NCI-H345 (cell line): ENCODE measurements at places on chromosomes 1 and 21.

DNA sequence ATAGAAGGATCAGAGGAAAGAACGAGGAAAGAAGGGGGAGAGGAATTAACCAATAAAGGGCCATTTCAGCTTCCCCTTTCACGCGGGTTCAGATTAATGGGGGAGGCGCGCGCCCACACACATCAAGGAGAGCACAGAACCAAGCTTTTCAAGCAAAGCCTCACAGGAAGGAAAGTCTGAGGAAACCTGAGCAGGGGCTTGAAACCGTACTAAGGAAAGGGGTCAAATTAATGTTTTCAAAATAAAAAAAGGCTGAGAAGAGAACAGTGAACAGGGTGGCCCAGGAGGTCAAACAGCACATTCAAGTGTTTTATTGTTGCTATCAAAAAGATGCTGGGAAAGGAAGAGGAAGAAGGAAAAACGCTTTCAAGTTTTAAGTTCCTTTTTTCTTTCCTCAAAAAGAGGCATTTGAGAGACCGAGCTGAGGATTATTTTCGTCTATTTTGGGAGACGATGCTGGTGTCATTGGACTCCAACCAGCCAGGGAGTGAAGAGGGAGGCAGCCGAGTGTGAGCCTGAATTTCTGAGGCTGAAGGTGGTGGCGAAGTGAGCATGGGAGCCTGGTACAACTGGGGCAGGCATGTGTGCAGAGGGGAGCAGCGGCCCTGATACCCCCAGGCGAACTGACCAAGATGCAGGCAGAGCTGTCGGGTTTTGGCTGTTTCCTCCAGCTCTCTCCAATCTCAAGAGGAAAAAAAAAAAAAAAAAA is 88.4 kb downstream of the PROX1 start:
- DNase-seq: no peak

- DNase-seq: no peak
Observed at GRCh38 chr1:97144527-97144926, 422.9 kb downstream of the PTBP2 start.

GRCh38 chr1:13814131-13814530 is 114.1 kb downstream of the PRDM2 start:
- no peak for DNase-seq

DNA sequence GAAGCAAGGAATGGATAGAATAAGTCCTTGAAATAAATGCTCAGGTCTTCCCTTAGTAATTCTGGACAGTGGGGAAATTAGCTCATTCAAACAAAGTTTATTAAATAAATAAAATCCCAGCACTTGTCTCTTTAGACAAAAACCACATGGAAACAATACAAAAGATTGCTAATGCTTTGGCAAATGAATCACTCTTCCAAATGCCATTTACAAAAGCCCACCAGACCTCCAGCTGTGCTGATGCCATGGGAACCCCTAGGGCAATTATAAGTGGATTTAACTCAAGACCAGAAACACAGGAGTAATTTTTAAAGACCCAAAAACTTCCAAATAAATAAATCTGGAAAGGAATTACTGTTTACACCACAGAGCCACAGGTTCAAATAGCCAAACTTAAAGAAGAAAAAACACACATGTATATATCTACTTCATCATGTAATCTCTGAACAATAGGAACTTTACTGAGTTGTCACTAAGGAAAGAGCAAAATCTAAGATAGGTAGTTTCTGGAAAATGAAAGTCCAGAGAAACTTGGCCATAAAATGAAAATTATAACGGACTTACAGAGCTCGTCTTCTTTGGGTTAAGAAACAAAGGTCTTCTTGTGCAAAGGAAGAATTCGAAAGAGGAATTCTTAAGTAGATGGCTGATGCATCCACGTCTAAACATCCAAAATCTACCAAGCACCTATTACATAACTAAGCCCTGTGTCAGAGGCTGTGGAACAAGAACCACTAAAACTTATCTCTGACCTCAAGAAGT is 399.4 kb downstream of the SMYD3 start:
- DNase-seq: no peak

DNA sequence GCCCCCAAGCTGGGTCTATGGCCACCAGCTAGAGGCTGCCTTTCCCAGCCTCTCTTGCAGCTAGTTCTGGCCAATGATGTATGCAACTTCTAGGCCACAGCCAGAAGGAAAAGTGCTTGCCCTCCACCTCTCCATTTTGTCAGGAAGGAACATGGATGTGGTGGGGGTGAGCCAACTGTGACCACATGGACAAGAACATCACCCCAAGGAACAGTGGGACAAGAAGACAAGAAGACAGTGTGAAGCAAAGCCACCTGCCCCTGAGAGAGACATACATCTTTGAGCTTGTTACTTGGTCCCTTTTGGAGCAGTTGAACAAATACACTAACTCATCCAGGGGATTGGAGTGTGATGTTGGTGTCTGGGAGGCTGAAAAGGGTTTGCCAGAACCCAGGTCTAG is 105.8 kb upstream of the EDN2 start:
- no peak for DNase-seq

DNA sequence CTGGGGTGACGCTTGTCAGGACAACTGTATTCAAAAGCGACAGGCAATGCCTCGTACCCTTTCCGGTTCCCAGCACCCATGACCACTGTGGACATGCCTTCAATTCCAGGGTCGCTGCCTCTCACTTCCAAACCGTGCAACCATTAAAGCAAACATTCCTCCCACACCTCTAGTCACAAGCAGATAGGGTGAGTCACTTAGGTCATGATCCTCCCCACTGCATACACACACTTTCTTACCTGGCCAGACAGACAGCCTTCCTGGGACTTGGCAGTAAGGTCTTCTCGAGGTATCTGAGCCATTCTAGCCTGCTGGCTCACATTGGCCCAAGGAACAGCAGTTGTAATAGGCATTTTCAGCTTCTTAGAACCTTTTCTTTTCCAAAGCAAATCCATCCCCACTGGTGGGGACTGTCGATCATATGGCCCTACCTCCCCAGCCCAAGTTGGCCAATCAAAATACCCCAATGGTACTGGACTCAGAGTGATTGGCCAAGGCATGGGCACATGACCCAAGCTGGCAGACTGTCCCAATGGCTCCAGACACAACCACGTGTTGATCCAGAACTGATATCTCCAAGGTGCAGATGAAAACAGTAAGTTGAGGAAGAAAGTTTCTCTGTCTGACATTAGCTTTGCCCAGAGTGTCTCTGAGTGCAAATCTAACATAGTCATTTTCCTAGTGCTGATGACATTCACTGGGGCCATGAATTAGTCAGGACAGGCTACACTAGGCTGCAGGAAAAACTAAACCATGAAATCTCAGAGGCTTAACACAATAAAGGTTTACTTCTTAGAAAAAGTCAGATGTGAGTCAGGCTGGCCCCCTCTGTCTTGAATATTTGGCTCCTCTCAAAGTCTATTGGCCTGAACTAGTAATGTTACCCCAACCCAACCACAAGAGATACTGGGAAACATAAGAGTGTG is 113.8 kb downstream of the RRAGC start:
- no peak for DNase-seq

DNA sequence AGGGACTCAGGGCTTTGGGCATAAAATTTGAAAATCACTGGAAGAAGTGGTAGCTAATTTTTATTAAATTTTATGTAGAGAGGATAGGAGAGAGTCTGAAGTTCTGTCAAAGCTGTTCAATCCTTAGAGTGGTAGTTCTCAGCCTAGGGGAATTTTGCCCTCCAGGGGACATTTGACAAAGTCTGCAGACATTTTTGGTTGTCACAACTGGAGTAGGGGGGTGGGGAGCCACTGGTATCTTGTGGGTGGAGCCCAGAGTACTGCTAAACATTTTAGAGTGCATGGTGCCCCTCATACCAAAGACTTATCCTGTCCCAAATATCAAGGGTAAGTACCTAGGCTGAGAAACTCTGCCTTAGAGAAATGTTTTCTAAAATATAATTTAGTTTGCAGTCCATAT is 30.2 kb downstream of the RASAL2 start:
- DNase-seq: no peak

GRCh38 chr1:185972096-185972850 is 238.1 kb downstream of the HMCN1 start:
- DNase-seq: no peak

DNA sequence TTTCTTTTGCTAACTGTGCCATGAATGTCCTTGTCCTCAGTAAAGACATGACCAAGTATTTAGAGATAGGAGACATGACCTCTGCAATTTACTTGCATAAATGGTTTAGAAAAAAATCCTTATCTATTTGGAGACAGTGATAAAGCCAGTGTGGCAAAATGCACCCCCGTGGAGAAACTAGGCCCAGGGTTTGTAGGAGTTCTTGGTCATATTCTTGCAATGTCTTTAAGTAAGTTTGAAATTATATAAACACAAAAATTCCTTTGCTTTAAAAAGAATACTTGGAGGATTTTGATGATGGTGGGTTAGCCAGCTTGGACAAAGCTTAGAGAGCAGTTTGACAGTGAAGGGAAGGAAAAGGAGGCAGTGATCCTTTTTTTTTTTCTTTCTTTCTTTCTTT is 101.9 kb upstream of the SLC45A1 start:
- no peak for DNase-seq

- no peak for DNase-seq
Observed at GRCh38 chr1:206470692-206471414, 577 bp downstream of the IKBKE start.

- DNase-seq: peak; percentile 79
Observed at GRCh38 chr1:6438047-6438525, 13.5 kb downstream of the ESPN start.

GRCh38 chr1:118661769-118662320 is 326.3 kb downstream of the TBX15 start:
- DNase-seq: no peak

- peak; percentile 88 for DNase-seq
Observed at GRCh38 chr1:150876119-150876454, 312 bp downstream of the ARNT start.

GRCh38 chr21:36773117-36773516 is 74.2 kb downstream of the SIM2 start:
- DNase-seq: no peak

DNA sequence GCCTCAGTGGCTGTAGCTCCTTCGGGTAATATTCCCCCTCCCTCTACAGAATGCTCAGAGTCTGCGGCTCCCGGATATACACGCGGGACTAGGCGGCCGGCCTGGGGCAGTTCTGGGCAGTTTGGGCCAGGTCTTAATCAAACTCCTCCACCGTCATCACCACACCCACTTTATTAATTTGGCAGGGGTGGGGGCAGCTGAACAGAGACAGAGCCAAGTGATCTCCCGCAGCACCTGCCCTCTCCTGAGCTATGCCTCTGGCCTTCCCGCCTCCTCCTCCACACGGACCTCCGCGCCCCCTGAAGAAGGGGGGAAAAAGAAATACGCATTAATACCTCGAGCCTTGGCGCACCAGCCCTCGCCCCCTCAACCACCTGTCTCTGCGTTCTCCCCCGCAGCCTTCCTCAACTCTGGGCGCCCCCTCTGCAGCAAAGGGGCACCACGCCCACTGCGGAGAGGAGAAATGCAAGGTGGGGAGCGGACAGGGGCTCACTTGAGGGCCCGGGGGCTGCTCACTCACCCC is 42.6 kb downstream of the CD34 start:
- no peak for DNase-seq

GRCh38 chr21:32253215-32253641 is 25.6 kb downstream of the MIS18A start:
- DNase-seq: no peak

DNA sequence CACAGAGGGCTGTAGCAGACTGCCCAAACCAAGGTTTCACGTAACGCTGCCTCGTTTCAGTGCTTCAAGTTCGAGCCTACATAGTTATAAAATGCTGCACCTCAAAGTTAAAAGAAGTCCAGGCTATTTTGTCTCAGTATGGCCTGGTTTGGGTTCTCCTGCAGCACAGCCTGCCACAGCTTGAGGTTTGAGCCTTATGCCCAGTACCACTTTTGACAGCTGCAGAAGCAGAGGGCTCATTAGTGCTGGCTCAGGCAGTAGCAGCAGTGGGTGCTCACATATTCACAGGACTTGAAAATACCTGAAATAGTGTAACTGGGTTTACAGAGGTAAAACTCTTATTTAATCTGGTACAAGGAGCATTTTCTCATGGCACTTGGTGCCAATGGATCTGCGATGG is 15.3 kb downstream of the SPATA46 start:
- no peak for DNase-seq

- DNase-seq: no peak
Observed at GRCh38 chr1:177045151-177045550, 119.4 kb downstream of the ASTN1 start.

GRCh38 chr1:219773775-219774174 is 154.6 kb downstream of the SLC30A10 start:
- DNase-seq: no peak

DNA sequence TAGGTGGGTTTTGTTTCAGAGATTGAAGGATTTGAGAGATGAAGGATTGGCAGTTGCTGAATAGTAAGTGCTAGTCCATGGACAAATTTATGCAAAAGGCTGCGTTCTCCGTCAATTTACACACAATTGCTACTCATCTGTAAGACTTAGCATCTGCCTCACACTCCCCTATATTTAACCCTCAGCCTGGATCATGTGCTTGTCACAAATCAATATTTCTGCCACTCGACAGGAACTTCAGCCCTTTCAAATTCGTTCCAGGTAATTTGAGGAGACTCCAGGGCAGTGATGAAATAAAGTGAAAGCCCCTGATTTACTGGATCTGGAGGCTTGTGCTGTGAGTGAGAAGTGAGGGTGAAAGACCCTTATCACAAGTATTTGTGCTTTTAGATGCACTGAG is 105.6 kb upstream of the UBE2U start:
- DNase-seq: peak; percentile 74

- no peak for DNase-seq
Observed at GRCh38 chr1:184080309-184080708, 28.8 kb downstream of the TSEN15 start.

DNA sequence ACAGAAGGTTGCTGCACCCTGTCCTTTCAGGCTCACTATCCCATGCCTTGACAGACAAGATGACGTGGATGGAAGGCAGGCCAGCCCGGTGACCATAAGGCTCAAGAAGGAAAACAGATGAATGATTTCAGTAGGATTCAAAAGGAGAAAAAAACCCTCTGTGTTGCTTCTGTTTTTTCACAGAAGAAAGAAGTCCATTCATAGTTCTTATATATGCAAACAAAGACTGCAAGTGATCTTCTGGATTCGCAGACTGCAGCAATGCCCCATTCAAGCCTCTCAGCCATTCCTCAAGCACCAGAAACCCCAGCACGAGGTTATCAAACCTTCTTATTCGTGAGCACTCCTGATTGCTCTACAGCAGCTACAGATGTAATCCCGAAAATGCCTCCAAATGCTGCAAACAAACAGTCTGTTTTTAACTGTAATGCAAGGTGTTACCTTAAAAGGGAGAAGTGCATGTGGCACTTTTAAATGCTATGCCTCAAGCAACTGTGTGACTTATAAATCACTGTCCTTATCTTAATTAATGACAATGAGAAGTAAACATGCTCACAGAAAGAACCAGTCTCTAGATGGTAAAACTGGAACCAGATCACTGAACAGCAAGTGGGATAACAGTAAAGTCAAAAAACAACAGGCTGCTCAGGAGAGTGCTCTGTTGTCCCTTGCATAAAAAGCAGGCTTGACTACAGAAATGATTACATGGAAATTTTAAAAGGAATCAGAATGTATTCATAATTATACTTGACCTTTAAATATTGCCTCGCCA is 173.9 kb downstream of the HHIPL2 start:
- no peak for DNase-seq
